Activated naive CD4-positive, alpha-beta T cell treated with anti-CD3 and anti-CD28 coated beads for 36 hours (primary cell): ENCODE measurements at places on chromosomes 7 and 10.

- no peak for DNase-seq
Observed at GRCh38 chr10:23021430-23021829, 73.9 kb upstream of the MSRB2 start.

DNA sequence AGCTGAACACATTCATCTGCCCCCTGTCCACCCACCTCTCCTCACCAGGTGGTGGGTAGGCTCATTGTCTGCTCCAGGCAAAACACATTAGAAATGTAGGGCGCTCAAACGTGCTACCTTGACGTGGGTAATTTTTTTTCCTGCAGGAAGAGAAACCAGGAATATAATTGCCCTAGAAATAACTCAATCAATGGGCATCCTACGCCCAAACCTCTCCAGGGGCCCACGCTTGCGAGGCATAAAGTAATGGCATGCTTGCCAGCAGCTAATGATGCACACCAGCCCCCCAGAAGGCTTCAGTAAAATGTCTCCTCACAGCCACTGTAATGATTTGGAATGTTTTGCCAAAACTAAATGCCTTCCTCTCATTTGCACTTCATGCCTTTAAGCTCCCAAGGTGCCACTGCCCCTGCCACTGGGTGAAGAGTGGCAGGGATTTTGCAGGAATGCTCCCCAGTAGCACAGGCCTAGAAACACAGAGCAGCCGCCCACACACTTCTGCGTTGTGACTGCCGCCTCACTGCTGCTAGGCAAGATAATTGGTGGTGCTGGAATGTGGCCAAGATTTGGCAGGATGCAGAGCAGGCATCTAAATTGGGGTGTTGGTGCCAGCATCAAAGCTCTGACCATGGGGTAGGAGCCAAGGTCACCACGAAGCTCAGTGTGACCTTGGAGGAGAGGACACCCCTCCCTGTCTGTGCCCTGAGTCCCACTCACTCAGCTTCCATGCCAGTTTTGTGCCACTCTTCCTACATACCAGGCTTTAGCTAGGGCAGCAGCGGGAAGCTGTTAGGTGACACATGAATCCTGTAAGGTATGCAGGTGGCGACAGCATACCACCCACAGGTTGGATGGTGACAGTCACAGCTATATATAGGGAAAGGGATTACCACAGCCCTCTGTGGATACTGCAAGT, 48.7 kb upstream of the PPP1R3C start:
- peak; percentile 21 for DNase-seq

GRCh38 chr10:103193820-103194529, 903 bp upstream of the NT5C2 start:
- DNase-seq = no peak

DNA sequence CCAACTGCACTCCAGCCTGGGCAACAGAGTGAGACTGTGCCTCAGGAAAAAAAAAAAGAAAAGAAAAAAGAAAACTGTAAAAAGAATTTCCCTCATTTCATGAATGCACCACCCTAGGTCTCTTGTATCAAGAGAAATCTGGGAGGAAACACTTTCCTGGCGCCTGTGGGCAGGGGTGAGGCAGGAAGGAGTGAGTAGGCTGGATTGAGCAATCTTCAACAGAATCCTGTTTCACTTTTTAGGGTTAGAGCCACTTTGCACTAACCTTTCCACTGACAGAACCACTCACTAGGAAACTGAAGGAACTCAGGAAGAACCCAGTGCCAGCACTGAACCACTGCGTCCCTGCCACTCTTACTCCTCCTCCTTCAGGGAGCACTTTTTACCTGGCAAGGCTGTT, 282.1 kb downstream of the CCDC3 start:
- DNase-seq = no peak

DNA sequence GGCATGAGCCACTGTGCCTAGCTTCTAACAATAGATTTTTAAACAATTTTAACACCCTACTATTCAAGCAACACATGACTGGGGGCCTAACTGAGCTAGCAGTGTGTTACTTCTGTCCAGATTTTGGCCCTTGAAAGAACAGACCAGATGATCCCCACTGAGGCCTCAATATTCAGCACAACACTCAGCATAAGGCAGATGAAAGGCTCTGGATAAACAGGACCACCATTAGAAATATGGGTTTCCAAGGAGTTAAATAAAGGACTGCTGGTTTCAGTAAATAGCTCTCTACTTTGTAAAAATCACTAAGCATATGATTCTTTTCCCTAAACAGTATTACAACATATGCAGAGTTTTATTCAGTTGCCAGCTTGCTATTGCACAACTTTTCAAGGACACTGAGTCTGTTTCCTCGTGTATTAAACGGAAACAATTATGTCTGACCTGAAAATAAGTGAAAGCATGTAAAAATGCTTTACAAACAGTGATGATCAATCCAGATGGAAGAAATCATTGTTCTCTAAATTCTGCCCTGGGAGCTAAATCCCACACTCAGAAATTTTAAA, 23.8 kb upstream of the FZD1 start:
- no peak for DNase-seq

GRCh38 chr7:102944241-102944640, 31.4 kb downstream of the LRRC17 start:
- no peak for DNase-seq

DNA sequence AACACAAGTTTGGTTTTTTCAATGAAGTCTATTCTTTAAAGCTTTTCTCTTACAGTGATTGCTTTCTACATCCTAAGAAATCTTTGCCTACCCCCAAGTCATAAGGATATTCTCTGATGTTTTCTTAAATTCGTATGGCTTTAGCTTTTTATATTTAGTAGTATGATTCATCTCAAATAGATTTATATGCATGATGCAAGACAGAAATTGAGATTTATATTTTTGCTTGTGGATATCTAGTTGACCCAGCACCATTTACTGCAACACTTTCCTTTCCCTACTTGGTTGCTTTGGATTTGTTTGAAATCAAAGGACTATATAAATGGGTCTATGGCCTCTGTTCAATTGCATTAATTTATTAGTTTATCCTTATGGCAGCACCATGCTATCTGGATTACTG, 113.9 kb downstream of the ZNF438 start:
- no peak for DNase-seq

- DNase-seq = no peak
Observed at GRCh38 chr10:128173386-128173785, 47.2 kb upstream of the MKI67 start.

- no peak for DNase-seq
Observed at GRCh38 chr7:31857172-31857571, 170.2 kb downstream of the PPP1R17 start.

DNA sequence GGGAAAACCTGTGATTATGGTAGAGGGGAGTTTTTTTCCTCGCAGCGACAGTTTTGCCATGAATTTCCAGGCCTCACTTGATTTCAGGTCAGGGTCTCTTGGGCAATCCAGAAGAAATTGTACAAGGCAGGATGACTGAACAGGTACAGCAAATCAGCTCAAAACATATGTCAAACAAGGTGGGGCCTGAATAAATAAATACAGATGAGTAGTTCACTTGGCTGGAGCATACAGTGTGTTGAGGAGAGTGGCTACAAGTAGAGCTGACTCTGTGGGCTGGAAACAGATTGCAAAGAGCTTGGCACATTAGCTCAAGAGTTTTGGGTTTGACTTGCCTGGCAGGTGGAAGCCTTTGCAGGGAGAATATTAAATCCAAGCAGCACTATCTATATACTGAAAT, 15.0 kb downstream of the GIMAP8 start:
- no peak for DNase-seq
